ENCODE measurements at places on chromosomes 4 and X.

- peak; percentile 64 for DNase-seq
Observed at GRCh38 chrX:154409222-154409871, at the start of gene DNASE1L1. DNASE1L1 (minus strand) TSS chrX:154409254; CDS start chrX:154405568, 3,686 bp downstream.

- no peak for DNase-seq
Observed at GRCh38 chr4:32135642-32136041, 1415.5 kb downstream of the PCDH7 start.

GRCh38 chrX:12872741-12873140, 5.9 kb downstream of the TLR7 start:
- DNase-seq: no peak

GRCh38 chr4:128009428-128009827, 44.2 kb downstream of the ABHD18 start:
- DNase-seq: no peak

DNA sequence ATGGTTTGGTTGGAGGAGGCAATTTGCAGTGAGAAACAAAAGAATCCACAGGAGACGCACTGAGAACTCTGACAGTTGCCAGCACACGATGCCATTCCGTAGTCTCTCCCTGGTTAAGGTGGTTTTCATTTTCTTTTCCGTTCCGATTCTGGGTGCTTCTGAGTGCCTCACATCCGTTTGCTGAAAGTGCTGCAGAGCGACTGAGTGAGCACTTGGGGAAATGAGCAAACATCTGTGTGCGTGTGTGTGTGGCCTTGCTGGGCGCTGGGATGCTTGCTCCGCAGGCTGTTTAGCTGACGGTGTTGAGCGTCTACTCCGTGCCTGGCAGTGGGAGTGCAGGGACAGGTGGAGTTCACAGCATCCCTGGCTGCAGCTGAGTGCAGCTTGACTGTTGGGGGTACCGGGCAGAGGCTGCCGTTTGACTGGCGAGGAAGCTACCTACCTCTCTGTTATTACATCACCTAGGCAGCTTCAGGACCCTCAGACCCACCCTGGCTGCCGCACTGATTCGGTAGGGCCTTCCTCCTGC, 49.3 kb downstream of the SORCS2 start:
- no peak for DNase-seq

- peak; percentile 53 for DNase-seq
Observed at GRCh38 chr4:121070696-121071639, 1.4 kb downstream of the NDNF start.

DNA sequence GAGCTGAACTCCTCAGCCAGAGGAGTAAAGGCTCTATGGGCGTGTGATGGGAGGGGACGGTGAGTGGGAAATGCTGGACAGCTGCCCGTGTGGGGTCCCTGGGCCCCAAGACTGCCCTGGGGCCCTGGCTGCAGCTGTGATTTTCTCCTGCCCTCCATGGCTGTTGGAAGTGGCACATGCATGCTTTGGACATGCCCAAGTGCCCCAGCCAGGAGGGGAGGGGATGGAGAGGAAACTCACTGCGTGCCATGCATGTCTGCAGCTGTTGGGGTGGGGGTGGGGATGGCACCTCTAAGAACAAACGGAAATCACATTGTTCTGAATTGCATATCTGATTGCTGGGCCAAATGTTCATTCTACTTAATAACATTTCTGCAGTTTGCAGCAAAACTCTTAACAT, 52.4 kb downstream of the MID2 start:
- DNase-seq: peak; percentile 79

GRCh38 chrX:67614423-67614822, 70.6 kb downstream of the AR start:
- DNase-seq: no peak

DNA sequence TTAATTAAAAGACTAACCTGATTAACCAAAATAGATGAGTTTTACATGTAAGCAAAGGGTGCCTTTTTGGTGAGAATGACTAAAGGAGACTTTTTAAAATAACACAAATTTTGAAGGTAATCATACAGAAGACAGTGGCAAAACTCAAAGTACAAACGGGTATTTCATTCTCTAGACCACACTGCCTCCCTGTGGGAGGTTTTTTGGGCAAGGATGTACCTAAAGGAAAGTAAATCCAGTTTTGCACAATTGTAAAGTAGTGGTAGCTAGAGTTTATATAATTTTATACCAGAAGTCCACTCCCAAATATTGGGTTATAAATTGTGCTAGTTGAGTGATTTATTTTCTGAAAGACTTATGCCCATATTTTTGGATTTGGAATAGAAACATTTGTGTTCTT, 201.0 kb downstream of the PAPSS1 start:
- peak; percentile 61 for DNase-seq

GRCh38 chr4:87270144-87270543, 49.7 kb upstream of the KLHL8 start:
- peak; percentile 39 for DNase-seq

GRCh38 chr4:2510351-2511259, 25.8 kb upstream of the FAM193A start:
- no peak for DNase-seq

DNA sequence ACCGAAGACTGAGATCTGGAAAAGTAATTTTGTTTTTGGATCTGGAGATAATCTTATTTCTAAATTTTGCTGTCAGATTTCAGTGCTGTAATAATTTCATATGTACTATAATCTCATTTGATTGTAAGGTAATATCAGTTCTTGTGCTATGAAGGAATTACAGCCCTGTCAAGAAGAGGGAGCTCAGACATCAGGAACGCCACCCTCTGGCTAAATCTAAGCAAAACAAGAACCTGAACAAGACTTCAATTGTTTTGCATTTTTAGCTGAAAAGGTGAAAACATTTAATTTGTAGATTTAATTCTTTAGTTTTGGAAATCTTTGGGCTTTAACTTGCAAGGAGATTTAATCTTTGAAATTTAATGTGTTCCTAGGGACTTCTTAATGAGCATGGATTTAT, 525.4 kb upstream of the HS3ST1 start:
- DNase-seq: peak; percentile 22

GRCh38 chr4:40686081-40686913, 56.6 kb upstream of the RBM47 start:
- peak; percentile 49 for DNase-seq

DNA sequence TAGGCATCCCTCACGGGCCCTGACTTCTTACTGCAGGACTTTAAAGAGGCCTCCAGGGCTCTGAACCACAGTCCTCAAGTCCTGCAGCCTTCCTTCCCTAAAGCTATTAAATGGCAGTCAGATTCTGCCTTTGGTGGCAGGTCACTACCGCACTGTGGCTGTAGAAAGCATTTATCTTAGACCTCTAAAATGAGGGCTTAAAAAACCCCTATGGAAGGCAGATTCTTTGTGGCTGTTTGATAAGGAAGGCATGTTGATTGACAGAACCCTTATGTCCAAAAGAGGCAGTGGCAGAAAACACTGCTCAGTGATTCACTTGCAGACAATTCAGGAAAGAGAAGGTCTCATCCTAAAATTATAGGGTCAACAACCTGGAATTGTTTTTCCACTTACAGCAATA, 79.2 kb downstream of the FBXL5 start:
- no peak for DNase-seq

GRCh38 chrX:48540028-48540375, 488 bp downstream of the TBC1D25 start:
- DNase-seq: peak; percentile 61

Measured in tongue (tissue), 3 donors.